T-helper 17 cell (primary cell): ENCODE measurements at places on chromosomes 1 and 21. TPM values are rescaled to one million over a fixed set of nuclear protein-coding genes. Genes with fewer than 3 reads are reported as not detected.

- no peak overlapping the region for H3K4me3 ChIP-seq
- DNase-seq: no peak
- H3K36me3 ChIP-seq: no peaks in the 10 kb centered on the region
- H3K27ac ChIP-seq: peak overlapping the region; percentile 12
Observed at GRCh38 chr1:173122958-173123852, 72.5 kb upstream of the TNFSF18 start.

GRCh38 chr1:111591937-111592336 is 27.7 kb upstream of the RAP1A start:
- H3K4me1 ChIP-seq: peaks cover 35% of the 10 kb centered on the region
- H3K36me3 ChIP-seq: peaks cover 2% of the 10 kb centered on the region
- H3K27ac ChIP-seq: peak overlapping the region; percentile 91
- H3K4me3 ChIP-seq: no peak overlapping the region

DNA sequence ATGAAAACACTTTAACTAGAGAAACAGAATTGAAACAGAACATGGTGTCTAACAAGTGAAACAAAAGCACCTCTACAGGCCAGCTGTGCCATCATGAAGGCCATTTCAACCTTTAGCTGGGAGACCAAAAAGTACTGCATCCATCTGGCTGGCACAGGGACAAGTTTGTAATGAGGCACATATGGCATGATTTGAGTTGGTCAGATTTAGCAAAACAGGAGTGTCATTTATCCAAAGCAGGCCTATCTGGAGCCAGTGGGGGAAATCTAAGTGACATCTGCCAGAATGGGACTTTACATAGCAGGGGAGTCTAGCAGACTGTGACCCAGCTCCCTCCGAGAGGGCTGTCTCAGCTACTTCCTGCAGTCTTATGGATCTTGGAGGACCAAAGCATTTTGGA is 51.9 kb downstream of the DNTTIP2 start:
- no peak overlapping the region for H3K27ac ChIP-seq
- H3K27me3 ChIP-seq: peaks cover 4% of the 10 kb centered on the region
- H3K36me3 ChIP-seq: peaks cover 14% of the 10 kb centered on the region
- H3K4me1 ChIP-seq: peaks cover 2% of the 10 kb centered on the region
- no peak overlapping the region for H3K4me3 ChIP-seq

The CACNA1S gene
- not detected for total RNA-seq

DNA sequence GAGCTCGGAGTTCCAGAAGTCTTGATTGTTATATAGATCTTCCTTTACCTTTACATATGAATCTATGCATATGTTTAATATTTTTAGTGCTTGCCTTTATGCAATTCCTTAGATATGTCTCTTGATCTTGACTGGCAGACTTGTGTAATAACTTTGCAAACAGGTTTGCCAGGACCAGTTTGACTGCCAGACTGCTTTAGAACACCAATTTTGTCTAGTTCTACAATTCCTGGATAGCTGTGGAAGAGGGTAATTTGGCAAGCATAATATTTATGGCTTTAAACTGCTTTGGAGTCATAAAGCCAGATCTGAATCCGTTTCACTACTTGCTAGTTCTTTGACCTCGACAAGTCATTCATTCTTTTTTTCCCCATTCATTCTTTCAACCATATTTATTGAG is 250.0 kb downstream of the FAF1 start:
- H3K4me3 ChIP-seq: no peak overlapping the region
- H3K27me3 ChIP-seq: no peaks in the 10 kb centered on the region
- H3K27ac ChIP-seq: no peak overlapping the region
- no peak for DNase-seq
- no peaks in the 10 kb centered on the region for H3K36me3 ChIP-seq
- H3K4me1 ChIP-seq: peaks cover 10% of the 10 kb centered on the region

DNA sequence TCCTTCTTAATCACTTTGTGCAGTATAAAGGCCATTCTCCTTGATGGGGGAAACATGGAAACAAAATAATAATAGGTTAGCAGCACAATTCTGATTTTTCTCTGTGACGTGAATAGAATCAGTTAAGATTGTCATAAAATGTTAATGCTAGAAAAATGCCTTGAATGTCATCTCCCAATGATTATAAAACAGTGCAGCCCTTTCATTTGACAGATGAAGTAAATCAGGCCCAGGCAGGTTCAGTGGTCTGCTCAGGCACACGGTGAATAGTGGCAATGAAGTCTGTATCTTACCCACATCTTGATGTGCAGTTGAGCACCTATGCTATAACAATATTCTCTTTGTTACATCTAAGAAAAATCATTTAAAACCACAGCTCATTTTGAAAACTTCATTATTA is 32.2 kb upstream of the ZNF281 start:
- H3K27ac ChIP-seq: no peak overlapping the region
- no peaks in the 10 kb centered on the region for H3K36me3 ChIP-seq
- peaks cover 14% of the 10 kb centered on the region for H3K4me1 ChIP-seq
- no peak overlapping the region for H3K4me3 ChIP-seq
- no peaks in the 10 kb centered on the region for H3K27me3 ChIP-seq

DNA sequence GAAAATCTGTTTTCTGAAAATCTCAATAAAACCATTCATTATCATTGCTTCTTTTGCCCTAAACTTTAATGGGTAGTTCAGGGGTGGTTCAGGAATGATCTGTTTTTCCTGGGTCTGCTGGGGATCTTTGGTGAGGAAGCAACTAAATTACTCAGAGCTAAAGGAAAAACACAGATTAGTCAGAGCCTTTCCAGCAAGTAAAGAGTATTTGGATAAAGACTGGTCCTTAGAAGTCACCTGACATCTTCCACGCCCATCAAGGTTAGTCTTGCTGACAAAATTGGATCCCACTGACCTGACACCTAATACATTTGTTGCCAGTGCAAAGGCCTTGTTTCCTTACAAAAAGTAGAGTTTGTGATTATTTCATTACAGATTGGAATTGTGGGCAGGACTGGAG is 24.2 kb downstream of the HSPA13 start:
- peaks cover 3% of the 10 kb centered on the region for H3K4me1 ChIP-seq
- H3K27me3 ChIP-seq: peaks cover 47% of the 10 kb centered on the region
- H3K36me3 ChIP-seq: no peaks in the 10 kb centered on the region
- no peak overlapping the region for H3K27ac ChIP-seq

DNA sequence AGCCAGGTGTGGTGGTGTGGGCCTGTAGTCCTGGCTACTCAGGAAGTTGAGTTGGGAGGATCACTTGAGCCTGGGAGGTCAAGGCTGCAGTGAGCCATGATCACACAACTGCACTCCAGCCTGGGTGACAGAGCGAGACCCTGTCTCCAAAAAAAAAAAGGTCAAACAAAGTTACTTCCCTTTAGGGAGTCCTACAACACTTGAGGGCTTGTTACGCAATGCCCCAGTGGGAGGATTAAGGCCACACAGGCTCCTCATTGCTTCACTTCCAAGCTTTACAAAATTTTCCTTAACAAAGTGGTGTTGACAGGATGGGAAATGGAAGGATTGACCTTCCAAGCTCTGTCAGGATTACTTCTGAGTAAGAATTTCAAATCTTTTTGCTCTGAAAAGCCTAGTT is 6.2 kb upstream of the EXTL1 start:
- no peak for DNase-seq
- H3K27me3 ChIP-seq: peaks cover 9% of the 10 kb centered on the region
- H3K4me1 ChIP-seq: no peaks in the 10 kb centered on the region
- H3K27ac ChIP-seq: no peak overlapping the region
- H3K4me3 ChIP-seq: no peak overlapping the region

GRCh38 chr1:33163621-33164519 is 18.0 kb downstream of the TRIM62 start:
- H3K4me1 ChIP-seq: peaks cover 20% of the 10 kb centered on the region
- peaks cover 12% of the 10 kb centered on the region for H3K36me3 ChIP-seq
- peak overlapping the region; percentile 72 for H3K27ac ChIP-seq

DNA sequence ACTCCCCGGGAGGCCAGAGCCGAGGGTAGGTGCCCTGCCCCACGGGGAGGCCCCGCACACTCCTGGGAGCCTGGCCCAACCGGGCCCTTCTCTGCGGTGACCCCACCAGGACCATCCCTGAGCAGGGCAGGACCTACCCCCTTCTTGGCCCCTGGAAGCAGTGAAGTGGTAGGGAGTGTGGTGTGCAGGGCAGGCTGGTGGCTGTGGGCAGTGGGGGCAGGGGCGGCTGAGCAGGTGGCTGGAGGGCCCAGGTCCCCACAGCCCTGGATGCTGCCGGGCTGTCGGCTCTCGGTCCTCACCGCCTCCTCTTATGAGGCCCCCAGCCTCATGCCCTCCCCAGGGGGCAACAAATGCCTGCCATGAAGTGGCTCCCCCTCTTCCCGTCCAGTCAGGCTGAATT is 19.5 kb downstream of the PLCH2 start:
- DNase-seq: no peak
- H3K27me3 ChIP-seq: no peaks in the 10 kb centered on the region
- no peak overlapping the region for H3K27ac ChIP-seq
- H3K36me3 ChIP-seq: no peaks in the 10 kb centered on the region
